Retinal pigment epithelial cell (primary cell): ENCODE measurements at places on chromosomes 2 and 18.

- no peak for DNase-seq
Observed at GRCh38 chr2:45782986-45783385, 131.5 kb downstream of the PRKCE start.

DNA sequence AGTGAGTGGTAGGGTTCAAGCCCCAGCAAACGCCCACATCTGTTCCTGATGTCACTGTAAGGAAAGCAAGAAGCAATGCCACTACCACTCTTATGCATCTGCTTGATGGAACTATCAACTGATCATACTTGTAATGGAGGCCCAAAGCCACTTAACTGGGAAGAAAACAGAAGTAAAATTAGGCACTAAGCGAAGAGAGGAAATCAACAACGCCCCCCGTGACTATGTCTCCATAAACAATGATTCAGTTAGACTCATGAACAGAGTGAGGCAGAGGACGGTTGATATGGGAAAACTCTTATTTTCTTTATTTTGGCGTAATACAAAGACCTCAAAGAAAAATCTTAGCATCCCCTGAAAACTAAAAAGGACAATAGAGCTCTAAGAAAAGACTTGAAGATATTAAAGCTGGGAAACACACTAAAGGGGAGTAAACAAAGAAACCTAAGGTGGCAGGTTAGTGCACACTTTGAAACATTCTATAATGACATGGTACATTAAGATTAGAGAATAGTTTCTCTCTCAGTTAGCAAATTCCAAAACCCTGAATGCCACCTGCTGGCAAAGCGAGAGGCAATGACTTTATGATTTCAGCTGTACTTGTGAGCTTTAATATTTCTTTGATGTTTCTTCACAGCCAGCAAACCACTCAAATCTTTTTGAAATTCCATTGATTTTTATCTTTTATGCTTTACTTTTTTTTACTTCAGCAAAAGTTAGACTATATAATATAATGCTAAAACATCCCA lies 86.5 kb downstream of the LRP2 start:
- DNase-seq = peak; percentile 2

GRCh38 chr2:70926042-70926441 lies 9.7 kb upstream of the ATP6V1B1 start:
- no peak for DNase-seq

DNA sequence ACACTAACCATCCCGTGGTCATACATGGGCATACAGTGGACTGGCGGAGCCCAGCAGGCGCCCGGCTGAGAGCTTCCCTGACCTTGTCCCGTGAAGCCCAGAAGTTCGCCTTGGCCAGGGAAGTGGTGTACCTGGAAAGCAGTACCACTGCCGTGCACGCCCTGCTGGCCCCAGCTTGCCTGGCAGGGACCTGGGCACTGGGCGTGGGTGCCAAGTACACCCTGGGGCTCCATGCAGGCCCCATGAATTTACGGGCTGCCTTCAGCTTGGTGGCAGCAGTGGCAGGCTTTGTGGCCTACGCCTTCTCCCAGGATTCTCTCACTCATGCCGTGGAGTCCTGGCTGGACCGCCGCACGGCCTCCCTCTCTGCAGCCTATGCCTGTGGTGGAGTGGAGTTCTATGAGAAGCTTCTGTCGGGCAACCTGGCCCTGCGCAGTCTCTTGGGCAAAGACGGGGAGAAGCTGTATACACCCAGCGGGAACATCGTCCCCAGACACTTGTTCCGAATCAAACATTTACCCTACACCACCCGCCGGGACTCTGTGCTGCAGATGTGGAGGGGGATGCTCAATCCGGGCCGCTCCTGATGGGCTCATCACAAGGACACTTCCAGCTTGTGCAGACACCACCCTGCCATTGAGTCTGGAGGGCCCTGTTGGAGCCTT lies 2.3 kb downstream of the TMEM177 start:
- DNase-seq = no peak

GRCh38 chr18:74590671-74591070 lies 7.0 kb upstream of the ZNF407 start:
- DNase-seq = no peak

DNA sequence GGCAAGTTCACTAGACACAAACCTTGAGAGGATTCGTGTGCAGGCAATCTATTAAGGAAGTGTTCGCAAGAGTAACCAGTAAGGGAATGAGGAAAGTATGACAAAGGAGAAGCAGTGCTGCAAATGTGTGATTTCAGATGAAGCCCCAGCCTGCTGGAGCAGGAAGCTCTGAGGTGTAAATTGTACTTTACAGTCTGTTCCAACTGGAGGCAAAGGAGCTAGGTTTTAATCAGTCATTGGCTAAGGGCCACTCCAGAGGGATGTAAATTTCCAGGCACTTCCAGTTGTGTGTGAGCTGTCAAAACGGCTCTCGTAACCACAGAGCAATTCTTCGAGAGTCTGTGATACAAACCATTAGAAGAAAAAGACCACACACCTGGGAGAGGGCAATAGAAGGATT lies 359.5 kb upstream of the FAM98A start:
- DNase-seq = no peak

DNA sequence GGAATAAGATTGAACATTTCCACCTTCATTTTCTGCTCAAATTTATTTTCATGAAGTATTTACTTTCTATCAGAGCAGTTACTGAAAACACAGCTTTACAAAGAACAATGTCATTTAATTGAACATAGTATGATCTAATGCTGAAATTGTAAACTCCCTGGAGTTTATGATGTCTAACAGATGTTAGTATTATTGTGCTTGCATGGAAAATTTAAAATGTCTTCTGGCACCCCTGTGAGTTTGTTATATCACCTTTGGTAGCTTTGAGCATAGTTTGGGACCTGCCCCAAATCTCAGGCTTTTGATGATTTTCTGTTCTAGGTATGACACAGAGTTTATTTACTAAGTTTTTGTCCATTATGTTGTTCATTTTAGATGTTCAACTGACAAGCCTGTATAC lies 28.1 kb downstream of the FAM171B start:
- DNase-seq = no peak

GRCh38 chr2:38246105-38246504 lies 131.0 kb downstream of the ATL2 start:
- DNase-seq = no peak

DNA sequence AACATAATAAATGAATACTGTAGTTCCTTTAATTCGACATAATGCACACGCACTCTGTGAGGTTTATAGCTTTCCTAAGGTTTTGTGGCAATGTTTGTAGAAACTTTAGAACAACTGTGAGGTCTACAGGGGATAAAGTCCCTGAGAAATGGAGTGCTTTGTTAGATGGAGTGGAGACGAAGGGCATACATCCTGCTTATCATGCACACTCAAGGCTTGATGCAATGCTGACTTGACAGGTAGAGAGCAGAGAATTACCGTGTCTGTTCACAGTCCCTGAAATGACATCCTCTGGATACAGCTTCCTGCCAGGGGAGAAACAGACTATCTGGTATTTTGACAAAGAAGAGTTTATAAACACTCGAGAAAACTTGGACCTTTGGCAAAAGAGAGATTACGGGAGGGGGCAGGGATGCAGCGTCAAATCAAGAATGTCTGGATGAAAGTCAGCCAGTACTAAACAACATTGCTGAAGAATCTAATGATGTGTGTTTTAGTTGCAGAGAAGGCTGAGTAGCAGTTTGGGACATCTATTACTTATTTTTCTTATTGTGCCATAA lies 766.9 kb upstream of the ZEB2 start:
- no peak for DNase-seq

GRCh38 chr2:75130171-75130570 lies 69.1 kb downstream of the TACR1 start:
- no peak for DNase-seq

DNA sequence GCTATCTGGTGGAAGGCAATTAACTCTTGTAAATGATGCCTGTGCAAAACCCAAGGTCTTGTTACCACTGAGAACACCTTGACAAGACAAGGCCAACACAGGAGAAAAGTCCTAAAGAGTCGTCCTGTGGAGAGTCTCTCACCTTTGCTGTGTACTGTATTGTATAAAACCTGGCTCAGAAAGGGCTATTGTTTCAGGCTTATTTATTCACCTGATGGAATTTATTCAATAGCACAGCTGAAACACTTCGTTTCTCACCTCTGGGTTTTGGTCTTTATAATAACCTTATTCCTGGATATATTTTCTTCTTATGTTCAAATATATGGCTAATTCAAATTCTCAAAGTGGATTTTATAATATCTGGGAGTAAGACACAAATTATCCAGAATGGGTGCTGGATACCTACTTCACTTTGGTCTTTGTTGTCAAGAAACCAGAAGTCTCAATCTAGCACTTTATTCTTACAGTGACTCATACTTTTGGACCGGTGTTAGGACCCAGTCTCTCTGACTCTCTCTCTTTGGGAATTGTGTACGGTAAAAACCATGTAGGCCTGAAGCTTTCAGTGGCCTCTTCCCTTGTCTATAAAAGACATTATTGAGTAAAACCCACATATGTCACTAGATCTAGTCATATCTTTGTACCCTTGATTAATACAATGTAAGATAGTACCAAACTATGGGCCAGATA lies 16.1 kb upstream of the STAT4 start:
- DNase-seq = no peak

DNA sequence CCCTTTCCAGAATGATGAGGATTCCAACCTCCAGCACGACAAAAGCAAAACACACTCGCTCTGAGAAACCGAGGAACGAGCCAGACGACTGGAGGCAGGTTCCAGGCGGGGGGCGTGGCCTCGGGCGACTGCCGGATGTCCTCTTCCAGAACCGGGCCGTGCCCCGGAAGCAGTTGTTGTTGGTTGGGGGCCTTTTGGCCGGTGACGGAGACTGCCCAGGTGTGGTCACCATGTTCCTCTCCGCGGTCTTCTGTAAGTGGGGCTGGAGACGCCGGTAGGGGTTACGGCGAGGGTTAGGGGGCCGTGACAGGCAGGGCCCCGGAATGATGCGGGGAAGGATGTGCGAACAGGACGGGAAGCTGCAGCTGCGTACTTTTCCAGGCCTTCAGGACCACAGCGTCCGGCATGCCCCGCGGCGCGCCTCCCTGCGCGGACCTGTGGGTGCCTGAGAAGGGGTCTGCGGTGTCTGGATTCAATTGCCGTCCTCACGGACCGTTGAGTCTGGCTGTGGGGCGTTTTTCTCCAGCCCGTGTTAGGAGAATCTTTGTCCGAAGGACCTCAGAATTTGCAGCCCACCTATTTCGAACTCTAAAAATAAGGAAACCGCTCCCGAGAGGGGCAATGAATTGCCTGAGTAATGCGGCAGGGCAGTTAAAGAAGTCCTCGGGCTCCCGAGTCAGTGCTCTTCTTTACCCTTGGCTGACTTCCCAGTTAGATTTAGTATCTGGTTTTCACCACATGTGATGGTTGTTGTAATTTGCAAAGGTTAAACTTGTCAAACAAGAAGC lies at the start of gene MRPL33:
Gene MRPL33, plus strand, starts transcription at position 172 of the 788 bp plus-strand sequence. Its CDS starts 59 bp downstream, at position 231.
- DNase-seq = no peak

GRCh38 chr2:227772197-227772661 lies 26.5 kb downstream of the SCYGR8 start:
- DNase-seq = no peak

- DNase-seq = no peak
Observed at GRCh38 chr2:223226264-223226663, 174.3 kb downstream of the KCNE4 start.

DNA sequence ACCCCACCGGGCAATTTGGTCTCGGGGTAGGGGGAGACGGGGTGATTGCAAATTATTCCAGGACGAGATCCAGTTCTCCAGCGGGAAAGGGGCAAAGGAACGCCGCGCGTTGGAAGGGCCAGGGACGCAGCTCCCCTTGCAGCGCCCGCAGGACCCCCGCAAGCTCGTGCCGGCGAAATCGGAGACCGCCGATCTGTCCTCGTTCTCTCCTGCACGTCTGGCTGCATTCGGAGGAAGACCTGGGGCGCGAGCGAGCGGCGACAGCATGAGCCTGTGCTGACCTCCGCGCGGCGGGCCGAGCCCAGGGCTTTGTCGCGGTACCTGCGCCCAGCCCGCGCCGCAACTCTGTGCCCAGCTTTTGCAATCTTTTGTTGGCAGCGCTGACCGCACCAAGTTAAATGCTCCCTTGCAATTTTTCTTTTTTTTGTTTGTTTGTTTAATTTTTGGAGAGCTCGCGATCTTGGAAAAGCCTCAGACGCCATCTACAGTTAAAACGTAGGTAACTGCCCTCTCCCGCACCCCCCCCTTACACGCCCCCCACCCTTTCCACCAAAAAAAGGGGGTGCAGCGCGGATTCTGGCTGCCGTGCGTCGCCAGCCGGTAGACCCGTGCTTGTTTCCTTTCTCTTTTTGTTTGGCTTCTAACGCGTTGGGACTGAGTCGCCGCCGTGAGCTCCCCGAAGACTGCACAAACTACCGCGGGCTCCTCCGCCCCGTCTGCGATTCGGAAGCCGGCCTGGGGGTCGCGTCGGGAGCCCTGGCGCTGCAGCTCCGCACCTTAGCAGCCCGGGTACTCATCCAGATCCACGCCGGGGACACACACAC lies 667 bp downstream of the TRIB2 start:
- DNase-seq = no peak

- no peak for DNase-seq
Observed at GRCh38 chr2:128777196-128778035, 458.7 kb upstream of the HS6ST1 start.

GRCh38 chr2:7146151-7146550 lies 228.9 kb downstream of the RNF144A start:
- no peak for DNase-seq

DNA sequence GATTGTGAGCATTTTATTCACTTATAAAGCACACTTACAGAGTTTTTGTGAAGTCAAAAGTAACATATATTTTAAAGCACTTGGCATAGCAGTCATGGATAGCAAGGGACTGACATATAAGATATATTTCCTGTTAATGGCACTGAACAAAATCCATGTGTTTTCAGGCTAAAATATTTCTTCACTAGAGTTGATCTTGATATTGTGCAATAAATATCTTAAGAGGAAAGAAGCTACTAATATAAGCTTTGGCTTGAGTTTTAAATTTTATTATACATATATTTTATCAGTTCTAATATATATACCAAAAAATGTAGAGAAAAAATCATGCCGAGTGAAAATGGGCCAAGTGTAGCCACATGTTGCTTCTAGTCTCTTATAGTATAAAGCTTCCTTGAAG lies 189.7 kb upstream of the DPP10 start:
- DNase-seq = no peak

GRCh38 chr2:109062859-109063700 lies 65.9 kb upstream of the SH3RF3 start:
- no peak for DNase-seq

DNA sequence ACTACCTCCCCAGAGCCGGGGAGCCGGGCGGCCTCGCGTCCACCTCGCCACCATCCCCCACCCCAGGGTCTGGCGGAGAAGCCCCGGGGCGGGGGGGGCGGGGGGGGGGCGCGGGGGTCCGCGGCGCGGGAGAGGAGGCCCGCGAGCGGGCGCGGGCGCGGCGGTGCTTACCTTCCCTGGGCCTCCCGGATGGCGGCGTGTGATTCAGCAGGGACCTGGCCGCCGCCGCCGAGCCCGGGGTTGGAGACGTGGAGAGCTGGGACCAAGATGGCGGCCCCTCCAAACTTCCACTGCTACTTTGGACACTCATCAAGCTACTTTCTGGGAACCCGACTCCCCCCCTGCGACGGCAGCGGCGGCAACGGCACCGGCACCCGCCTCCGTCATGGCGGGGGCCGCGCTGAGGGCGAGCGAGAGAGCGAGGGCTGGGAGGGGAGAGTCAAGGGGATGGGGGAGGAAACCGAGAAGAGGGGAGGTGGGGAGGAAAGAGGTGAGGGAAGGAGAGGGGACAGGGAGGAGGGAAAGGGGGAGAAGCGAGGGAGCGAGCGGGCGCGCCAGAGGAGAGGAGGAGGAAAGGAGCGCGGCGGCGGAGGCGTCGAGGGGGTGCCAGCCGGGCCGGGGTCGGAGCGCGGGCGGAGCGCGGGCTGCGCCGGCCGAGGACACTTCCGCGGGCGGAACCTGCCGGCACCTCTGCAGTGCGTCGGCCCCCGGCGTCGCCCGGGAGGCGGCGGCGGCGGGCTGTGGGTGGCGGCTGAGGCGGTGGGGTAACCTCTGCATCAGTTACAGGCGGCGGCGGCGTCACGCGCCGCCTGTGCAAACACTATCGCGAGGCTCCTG lies at the start of gene TLK1:
Gene TLK1, minus strand, starts transcription at position 775 of the 837 bp plus-strand sequence. Its CDS starts 465 bp downstream, at position 310.
- DNase-seq = peak; percentile 19
